ENCODE measurements at places on chromosomes 1 and 21. TPM values are rescaled to one million over a fixed set of nuclear protein-coding genes. Genes with fewer than 3 reads are reported as not detected.

TNNI3K gene
- total RNA-seq = not detected

USH2A gene
- not detected for total RNA-seq

GRCh38 chr1:209249280-209249670 lies 334.2 kb upstream of the CAMK1G start:
- no peak overlapping the region for H3K4me3 ChIP-seq
- H3K27ac ChIP-seq = no peak overlapping the region
- no peaks in the 10 kb centered on the region for H3K4me1 ChIP-seq
- no peaks in the 10 kb centered on the region for H3K27me3 ChIP-seq

GRCh38 chr1:2641381-2642130 lies 8.7 kb upstream of the MMEL1 start:
- no peaks in the 10 kb centered on the region for H3K27me3 ChIP-seq
- DNase-seq = no peak
- no peaks in the 10 kb centered on the region for H3K36me3 ChIP-seq

- no peaks in the 10 kb centered on the region for H3K4me1 ChIP-seq
- H3K27me3 ChIP-seq = no peaks in the 10 kb centered on the region
- no peak overlapping the region for H3K27ac ChIP-seq
- no peak for DNase-seq
- H3K4me3 ChIP-seq = no peak overlapping the region
Measured at GRCh38 chr1:46642115-46642680, 25.6 kb upstream of the MOB3C start.

DNA sequence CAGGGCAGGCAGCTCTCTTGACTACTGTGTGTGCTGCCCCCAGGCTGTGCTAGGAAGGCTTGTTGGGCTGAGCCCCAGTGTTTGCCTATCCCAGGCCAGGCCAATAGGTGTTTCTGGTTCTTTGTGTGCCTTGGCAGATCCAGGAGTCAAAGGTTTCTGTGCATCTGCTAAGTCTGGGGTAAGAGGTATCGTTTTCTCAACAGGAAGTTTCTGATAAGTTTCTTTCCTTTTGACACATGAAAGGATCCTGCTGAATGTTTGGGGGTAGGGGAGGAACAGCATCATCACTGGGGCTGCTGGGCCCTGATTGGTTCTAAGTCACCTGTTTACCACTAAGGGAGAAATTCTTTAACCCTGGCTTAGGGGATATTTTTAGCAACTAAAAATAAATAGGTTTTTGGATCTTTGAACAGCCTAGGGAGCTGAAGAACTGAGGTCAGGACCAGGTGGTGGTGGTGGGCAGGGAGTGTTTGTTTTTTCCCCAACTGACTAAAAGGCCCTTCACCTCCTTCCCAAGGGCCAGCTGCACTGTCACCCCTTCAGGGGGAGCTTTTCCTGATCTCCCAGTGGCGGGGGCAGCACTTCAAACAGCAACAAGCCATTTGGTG lies 85.1 kb downstream of the KCNN3 start:
- no peaks in the 10 kb centered on the region for H3K36me3 ChIP-seq
- peak; percentile 54 for DNase-seq
- H3K27ac ChIP-seq = peak overlapping the region; percentile 94
- H3K4me3 ChIP-seq = peak overlapping the region; percentile 53
- peaks cover 40% of the 10 kb centered on the region for H3K4me1 ChIP-seq
- no peaks in the 10 kb centered on the region for H3K27me3 ChIP-seq

- no peak overlapping the region for H3K27ac ChIP-seq
- DNase-seq = no peak
- no peaks in the 10 kb centered on the region for H3K27me3 ChIP-seq
- H3K4me1 ChIP-seq = no peaks in the 10 kb centered on the region
- no peak overlapping the region for H3K4me3 ChIP-seq
Measured at GRCh38 chr1:184545601-184546000, 158.8 kb downstream of the C1orf21 start.

GRCh38 chr1:218482683-218483082 lies 137.5 kb downstream of the TGFB2 start:
- H3K4me1 ChIP-seq = peaks cover 2% of the 10 kb centered on the region
- DNase-seq = no peak
- no peak overlapping the region for H3K27ac ChIP-seq
- no peaks in the 10 kb centered on the region for H3K27me3 ChIP-seq

DNA sequence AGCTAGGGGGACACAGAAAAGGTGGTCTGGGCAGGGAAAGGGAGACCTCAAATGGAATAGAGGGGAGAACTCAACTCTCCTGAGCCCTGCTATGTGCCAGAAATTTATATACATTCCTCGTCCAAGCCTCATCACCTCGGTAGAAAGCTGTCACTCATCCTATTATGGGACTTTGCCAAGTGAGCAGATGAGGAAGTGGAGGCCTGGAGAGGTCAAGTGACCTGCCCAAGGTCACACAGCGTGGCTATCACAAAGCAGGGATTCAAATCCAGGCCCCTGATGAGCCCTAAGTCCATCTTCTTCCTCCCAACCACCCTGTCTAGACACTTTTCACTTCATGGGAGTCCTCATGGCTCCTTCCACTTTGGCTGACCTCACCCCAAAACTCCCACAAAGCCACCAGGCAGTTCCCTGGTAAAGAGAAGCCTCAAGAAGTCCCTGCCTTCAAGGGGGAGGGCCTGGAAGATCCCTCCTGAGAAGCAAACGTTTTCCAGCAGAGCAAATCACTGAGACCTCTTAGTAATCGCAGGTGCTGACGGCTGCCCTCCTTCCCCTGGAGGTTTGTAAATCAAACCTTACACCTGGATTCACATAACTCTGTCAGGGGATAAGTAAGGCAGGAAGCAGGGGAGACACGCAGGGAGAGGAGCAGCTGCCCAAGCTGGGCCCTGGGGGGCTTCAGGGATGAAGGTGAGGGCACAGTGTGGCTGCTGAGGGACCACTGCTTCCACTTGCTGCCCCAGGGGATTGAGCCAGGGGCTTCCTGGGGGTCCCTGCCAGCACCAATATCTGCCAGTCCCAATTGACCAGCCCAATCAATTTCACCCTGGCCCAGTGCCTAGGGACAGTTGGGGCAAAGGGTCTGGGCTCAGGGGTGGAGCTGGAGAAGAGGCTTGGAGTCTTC lies 351.2 kb downstream of the MATN1 start:
- H3K4me1 ChIP-seq = no peaks in the 10 kb centered on the region
- H3K36me3 ChIP-seq = no peaks in the 10 kb centered on the region
- H3K4me3 ChIP-seq = no peak overlapping the region
- H3K27ac ChIP-seq = no peak overlapping the region
- DNase-seq = no peak

GRCh38 chr21:24375201-24375600 lies 1232.1 kb downstream of the MRPL39 start:
- H3K36me3 ChIP-seq = no peaks in the 10 kb centered on the region
- no peak overlapping the region for H3K4me3 ChIP-seq
- H3K4me1 ChIP-seq = no peaks in the 10 kb centered on the region
- DNase-seq = peak; percentile 11

GRCh38 chr1:241475671-241476070 lies 43.9 kb downstream of the FH start:
- DNase-seq = no peak
- no peaks in the 10 kb centered on the region for H3K4me1 ChIP-seq
- peaks cover 9% of the 10 kb centered on the region for H3K27me3 ChIP-seq
- no peaks in the 10 kb centered on the region for H3K36me3 ChIP-seq

GRCh38 chr1:25543425-25544242 lies at the start of gene LDLRAP1:
TSS of gene LDLRAP1 (plus strand) at chr1:25543606. CDS start at chr1:25543699, 93 bp downstream.
- H3K36me3 ChIP-seq = no peaks in the 10 kb centered on the region
- H3K27ac ChIP-seq = peak within 1 kb of the TSS; percentile 76
- peak within 1 kb of the TSS; percentile 87 for H3K4me3 ChIP-seq
- H3K4me1 ChIP-seq = peaks cover 36% of the 10 kb centered on the region
- peak; percentile 76 for DNase-seq

GRCh38 chr1:94795434-94795833 lies 24.7 kb upstream of the SLC44A3 start:
- H3K36me3 ChIP-seq = no peaks in the 10 kb centered on the region
- no peak overlapping the region for H3K27ac ChIP-seq
- peaks cover 5% of the 10 kb centered on the region for H3K4me1 ChIP-seq
- H3K4me3 ChIP-seq = no peak overlapping the region
